ENCODE measurements at places on chromosomes 5 and 9. TPM values are rescaled to one million over a fixed set of nuclear protein-coding genes. Genes with fewer than 3 reads are reported as not detected.

MTX3 gene
- total RNA-seq, result 24.9 TPM

CAMK4 gene
- total RNA-seq, result 0.19 TPM

SOHLH1 gene
- 0.09 TPM for total RNA-seq

DNA sequence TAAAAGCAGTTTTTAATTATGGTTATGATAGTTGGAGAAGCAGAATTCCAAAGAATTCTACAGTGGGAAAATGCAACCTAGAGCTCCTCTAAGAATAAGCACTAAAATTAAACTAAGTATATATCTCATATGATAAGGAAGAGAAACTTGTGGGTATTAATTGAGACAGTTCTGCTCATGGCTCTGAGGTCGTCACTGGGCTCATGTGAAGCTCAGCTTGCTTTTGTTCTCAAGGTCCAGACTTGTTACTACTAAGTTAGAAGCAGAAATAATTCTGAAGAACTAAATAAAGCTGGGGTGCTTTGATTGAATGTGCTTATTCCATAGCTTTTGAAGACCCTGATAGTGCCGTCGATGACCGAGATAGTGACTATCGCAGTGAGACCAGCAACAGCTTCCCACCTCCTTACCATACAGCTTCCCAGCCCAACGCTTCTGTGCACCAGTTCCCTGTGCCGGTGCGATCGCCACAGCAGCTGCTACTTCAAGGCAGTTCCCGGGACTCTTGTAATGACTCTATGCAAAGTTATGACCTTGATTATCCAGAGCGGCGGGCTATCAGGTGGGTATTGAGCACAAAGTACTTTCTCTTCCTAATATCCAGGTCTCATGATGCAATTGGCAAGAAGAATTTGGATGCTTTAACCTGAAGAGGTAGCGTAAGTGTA, 133.7 kb downstream of the UNC13B start:
- ATAC-seq, result no peak

GGTA1 gene
- total RNA-seq, result 1.1 TPM

- no peak for ATAC-seq
These were observed 80.6 kb upstream of the DAB2 start for GRCh38 chr5:39505363-39505762.

GRCh38 chr5:137822158-137822764, 45.4 kb upstream of the MYOT start:
- ATAC-seq, result no peak

SKP1 gene
- 494 TPM for total RNA-seq

DNA sequence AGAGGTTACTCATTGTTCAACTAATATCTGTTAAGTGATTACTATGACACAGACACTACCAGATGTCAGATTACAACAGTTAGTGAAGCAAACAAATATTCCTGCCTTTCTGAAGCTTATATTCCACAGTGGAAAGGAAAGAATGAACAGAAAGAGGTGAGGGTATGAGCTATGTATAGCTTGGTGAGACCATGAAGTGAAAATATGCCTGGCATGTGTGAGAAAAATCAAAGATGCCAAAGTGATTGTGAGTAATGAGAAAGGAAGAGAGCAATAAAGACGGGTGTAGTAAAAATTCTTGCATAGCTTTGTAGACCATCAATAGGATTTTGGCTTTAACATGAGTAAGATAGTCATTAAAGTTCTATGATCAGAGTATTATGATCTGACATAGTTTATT, 734.5 kb upstream of the NUDT12 start:
- no peak for ATAC-seq

DNA sequence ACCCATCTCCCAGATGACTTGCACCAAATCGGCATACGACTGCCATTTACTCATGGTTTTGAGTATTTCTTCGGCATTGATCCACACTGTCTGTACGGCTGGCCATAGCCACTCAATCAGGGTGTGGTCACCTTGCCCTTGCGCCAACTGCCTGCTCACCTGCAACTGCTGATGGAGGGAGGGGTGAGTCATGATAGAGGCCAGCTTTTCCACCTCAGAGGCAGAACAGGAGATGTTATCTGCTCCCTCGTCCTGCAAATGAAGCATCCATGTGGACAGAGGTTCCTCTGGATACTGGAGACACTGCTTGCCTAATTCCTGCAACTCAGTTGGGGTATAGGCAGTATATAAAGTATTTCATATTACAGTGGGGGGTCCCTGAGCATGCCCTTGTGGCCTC, 85.6 kb upstream of the ATP10B start:
- ATAC-seq, result no peak

GRCh38 chr5:69029292-69029691, 64.5 kb upstream of the SLC30A5 start:
- ATAC-seq, result no peak

- no peak for ATAC-seq
These were observed 143.4 kb downstream of the MTRR start for GRCh38 chr5:8012131-8012977.

DNA sequence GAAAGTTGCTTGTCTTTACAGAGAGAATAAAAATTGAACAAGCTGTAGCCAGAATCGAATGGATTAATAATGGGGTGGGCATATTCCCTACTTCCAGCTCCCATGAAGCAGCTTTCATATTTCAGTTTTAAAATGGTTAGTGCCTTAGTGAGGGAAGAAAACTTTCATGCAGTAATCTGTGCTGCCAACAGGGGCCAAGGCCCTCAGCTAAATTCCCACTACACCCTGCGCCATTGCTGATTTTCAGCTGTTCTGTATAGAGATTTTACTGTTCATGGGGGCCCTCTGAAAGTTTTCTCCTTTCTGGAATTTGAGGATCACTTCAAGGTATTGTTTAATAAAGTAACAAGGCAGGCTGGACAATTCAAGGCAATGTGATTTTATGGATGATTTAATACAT, 58.2 kb downstream of the CAST start:
- ATAC-seq, result no peak

- no peak for ATAC-seq
These were observed 79.7 kb downstream of the SEMA6A start for GRCh38 chr5:116494784-116495450.

DNA sequence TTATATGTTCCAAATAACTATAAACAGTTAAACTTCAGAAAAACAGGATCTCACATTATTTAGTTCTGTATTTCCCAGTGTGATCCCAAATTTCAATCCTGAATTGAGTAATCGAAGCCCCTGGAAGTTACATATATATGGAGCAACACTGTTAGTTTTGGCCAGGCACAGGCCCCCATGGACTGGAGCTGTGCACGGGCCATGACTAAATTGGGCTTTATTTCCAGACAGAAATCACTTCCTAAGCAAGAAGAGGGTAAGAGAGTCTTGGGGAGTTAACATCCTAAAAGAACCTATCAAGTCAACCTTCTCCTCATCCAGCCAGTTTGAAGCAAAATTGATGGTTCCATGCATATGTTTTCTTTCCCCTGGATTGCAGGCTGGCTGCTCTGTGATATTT, 393.0 kb downstream of the TMEM167A start:
- ATAC-seq, result no peak

NUTM2G gene
- 1.2 TPM for total RNA-seq

DNA sequence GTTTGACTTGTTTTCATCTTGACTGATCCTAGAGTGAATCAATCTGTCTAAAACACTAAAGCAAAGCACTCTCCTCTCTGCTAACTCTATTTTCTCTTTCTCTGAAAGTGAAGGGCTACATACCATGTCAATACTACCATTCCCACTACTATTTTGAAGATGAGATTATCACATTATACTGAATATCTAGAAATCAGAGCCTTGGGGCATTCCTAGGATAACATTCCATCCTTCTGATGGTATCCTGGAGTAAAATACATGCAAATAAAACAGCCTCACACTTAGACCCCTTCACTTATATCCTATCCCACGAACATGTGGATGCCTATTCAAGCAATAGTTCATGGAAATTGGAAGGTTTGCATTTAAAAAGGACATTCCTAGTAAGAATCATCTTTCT, 309.3 kb upstream of the ACTBL2 start:
- ATAC-seq, result no peak

DNA sequence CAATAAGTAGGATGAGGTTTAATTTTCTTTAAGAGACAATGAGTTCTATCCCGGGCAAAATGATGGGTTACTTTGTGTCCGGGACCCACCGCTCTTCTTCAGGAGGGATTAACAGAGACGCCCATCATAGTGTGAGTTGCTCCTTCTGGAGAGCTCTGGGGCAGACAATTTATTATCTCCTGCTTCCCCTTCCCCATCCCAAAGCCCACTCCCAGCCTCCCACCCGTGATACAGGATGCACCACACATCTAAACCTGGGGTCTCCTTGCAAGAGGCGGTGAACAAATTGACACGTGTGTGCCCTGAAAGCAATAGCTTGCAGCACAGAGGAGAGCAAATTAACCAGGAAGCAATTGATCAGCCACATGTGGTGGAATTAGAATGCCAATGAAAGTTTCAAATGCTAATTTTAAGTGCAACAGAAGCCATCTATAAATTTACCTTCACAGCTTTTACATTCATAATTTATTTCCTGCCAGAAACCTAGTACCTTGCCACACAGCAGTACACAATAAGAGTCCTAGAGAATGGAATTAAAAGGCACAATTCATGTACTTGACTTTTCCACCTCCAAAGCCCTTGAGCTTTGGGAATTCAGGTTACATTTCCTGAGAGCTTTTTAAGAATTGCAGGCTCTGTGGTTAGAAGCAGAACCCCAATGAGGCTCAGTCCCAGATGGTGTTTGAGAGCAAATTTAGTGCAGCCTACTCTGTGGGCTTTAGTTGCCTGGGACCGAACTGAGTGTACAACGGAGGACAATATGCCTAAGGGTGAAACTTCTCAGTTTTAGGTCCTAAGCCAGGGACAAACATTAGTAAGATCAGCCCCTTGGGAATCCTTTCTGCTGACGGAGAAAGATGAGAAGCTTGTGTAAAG, 399.6 kb downstream of the MED10 start:
- ATAC-seq, result peak; percentile 31

GRCh38 chr5:173890195-173890991, 2.2 kb downstream of the CPEB4 start:
- peak; percentile 1 for ATAC-seq

DNA sequence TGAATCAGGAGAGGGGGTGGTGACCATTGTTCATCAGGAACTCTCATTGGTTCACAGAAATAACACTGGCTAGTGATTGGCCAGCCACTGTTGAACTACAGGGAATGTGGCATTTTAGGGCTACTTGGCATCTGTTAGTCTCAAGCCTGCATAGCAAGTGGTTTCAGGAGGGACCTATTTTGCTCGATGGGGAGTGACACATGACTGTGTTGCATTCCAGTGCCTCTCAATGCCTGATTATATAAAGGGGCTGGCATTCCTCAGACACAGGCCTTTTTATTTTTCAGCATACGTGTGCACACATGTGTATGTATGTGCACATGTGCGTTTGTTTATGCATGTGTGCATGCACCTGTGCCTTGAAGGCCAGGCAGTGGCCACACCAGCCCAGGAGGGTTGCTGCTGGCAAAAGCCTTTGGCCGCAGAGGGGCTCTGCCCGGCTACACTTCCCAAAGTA, 23.2 kb downstream of the FGD3 start:
- ATAC-seq, result peak; percentile 87

GRCh38 chr5:178590141-178590923, at the start of gene COL23A1:
COL23A1 (minus strand) TSS chr5:178590393.
- ATAC-seq, result peak; percentile 91

GRCh38 chr5:124056991-124057723, 545.2 kb downstream of the CSNK1G3 start:
- peak; percentile 41 for ATAC-seq

DNA sequence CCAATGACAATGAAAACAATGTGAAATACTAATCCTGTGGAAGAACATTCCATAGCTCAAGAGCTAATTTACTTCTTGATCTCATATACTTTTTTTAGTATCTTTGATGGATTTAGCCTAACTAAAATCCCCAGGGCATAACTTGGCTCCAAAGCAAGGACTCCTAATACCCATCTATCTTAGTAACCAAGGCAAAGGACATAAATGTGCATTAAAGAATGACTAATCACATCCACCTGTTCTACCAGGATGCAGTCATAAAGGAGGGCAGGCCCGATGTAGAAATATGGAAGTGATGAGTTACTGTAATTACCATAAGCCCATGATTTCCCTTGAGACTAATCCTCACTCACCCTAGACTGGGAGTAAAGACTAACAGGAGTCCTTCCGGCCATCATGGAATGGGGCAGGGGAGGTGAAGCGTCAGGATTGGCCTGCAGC, 56.9 kb downstream of the KIF24 start:
- ATAC-seq, result peak; percentile 91

Data from motor neuron (in vitro differentiated cells).